Fibroblast of lung (primary cell): ENCODE measurements at places on chromosomes 16 and 17.
A peak's percentile ranks its signal among the peaks of the same experiment; 100 is the strongest.

GRCh38 chr17:31293581-31293980 is 3.5 kb downstream of the OMG start:
- peak; percentile 57 for DNase-seq

GRCh38 chr17:54727624-54728023 is 173.0 kb upstream of the TOM1L1 start:
- no peak for DNase-seq

DNA sequence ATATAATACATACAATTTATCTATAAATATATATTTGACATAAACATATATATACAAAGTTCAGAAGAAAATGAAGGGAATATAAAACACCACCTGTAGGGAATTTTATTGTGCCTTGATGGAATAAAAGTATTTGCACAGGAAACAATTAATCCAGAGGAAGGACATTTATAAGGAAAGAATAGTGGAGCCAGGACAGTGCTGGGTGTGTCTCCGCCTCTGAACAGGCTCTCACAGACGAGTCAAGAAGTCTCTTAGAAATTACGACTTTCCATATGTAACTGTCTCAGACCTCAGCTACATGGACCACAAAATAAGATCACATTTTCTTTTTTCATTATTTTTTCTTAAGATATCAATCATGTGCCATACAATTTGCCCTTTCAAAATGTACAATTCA is 93.9 kb downstream of the TMEM114 start:
- no peak for DNase-seq

GRCh38 chr16:74888888-74889287 is 96.0 kb downstream of the WDR59 start:
- no peak for DNase-seq

- no peak for DNase-seq
These were observed 51.7 kb upstream of the ALDH3A1 start for GRCh38 chr17:19799796-19800195.

DNA sequence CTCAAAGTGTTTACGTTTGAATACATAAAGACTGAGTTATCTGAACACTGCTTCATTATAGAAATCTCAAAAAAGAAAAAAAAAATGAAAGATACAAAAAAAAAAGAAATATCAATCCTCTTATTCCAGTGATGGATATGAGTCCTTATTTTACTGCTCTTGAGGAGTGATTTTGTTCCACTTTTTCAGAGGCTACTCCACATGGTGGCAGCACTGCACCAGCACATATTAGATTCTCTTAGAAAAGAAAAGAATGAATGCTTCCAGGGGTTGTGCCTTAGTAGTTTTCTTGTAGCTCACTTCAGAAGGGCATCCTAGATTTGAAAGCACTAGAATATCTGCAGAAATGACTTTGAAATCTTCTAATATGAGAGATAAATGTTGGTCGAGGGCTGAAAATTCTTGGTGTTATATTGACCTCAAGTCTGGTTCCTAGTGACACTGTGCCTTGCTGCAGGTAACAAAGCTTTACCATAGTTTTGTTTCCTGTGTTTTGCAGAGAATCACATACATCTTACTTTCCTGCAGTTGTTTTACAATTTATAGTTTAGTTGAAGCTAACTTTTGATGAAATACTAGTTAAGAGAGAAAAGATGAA is 25.9 kb downstream of the AP2B1 start:
- peak; percentile 76 for DNase-seq

DNA sequence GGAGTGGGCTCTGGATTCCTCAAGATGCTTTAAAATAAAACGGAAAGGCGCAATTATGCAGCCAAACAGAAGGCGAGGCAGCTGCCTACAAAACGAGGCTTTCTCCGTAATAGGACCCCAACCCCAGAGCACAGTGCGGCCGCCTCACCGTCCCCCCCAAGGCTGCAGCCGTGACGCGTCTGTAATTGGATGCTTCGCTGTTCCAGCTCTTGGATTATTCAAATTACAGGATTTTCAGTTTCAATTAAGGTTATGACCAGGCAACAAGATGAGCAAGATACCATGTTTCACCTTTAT is 37.3 kb upstream of the ABR start:
- DNase-seq, result no peak

- no peak for DNase-seq
These were observed 69.7 kb upstream of the FA2H start for GRCh38 chr16:74844041-74844980.
